Aortic smooth muscle cell (primary cell): ENCODE measurements at places on chromosomes 5 and 9. TPM values are rescaled to one million over a fixed set of nuclear protein-coding genes. Genes with fewer than 3 reads are reported as not detected.

Gene TLX3
- not detected in 2 replicates for total RNA-seq

Gene WDR38
- not detected in 2 replicates for total RNA-seq

Gene PCA3
- total RNA-seq: 0.12 and 0.26 TPM in 2 replicates

Gene CDK9
- 39.1 and 42.0 TPM in 2 replicates for total RNA-seq

Gene FSD1L
- total RNA-seq: 4.5 and 5.1 TPM in 2 replicates
